ENCODE measurements at places on chromosomes 1 and 21.

- no peak for DNase-seq
These were observed 39.4 kb downstream of the ATP2B4 start for GRCh38 chr1:203665993-203666392.

DNA sequence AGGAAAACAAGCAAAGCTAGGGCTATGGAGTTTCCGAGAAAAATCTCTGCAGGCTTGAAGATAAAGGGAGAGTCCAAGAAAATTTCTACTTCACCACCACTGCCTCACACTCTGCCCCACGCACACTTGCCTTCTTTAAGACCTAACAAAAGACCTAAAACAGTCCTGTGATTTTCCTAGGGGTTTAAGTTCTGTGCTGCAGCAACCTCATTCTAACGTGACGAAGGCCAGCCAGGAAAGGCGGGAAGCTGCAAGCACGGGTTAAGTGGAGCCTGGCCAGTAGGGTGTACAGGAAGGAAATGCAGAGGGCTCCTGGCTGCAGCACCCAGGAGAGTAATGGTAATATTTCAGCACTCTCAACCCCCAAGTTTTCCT is 1.5 kb downstream of the SPATA6 start:
- peak; percentile 53 for DNase-seq

DNA sequence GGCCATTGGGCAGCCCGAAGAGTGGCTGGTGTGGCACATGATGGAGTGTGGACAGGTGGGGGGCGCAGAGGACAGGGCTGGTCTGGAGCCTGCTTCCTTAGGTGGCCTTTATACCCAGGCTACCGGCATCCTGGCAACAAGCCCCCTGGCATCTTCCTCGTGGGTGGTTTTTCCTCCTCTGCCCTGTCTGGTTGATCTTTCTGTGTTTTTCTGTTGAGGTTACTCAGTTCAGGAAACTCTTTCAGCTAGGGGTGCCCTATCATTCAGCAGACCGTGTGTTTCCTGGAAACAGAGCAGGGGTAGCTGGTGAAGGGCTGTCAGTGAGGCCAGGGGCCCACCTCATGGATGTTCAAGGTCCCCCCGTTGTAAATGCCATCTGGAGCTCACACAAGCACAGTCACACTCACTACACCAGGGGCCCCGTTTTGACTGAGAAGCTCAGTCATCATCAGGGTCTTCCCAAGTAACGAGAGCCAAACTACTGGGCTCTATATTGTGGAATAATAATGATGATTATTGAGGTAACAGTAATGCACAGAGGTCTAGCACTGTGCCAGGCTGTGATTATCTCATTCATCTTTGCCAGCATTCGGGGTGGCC is at the start of gene KRTAP12-4:
Gene KRTAP12-4, minus strand, starts transcription at position 84 of the 600 bp plus-strand sequence. Its CDS starts 45 bp downstream, at position 39.
- DNase-seq, result no peak

DNA sequence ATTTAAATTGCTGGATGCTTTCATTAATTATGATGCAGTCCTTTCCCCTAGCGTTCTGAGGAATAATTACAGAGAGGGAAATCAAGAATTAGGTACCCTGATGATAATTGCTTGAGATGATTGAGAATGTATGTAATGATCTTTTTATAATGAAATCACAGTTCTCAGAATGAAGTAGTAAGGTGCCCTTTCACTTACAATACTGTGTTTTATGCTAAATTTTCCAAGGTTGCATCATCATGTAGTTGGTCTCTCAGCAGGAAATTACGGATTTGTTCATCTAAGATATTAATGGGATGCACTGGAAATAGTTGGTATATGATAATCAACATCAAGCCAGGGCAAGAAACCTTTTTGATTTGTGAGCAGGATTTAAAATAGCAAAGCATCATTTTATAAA is 34.1 kb downstream of the AGT start:
- no peak for DNase-seq

- DNase-seq, result peak; percentile 36
These were observed 106.4 kb downstream of the TGFBR3 start for GRCh38 chr1:91779548-91780021.

- DNase-seq, result no peak
These were observed 103.5 kb upstream of the ETS2 start for GRCh38 chr21:38702196-38702595.

Data from lung microvascular endothelial cell (primary cell).